ENCODE measurements at places on chromosomes 5 and 9.

- no peak for DNase-seq
Observed at GRCh38 chr5:31888564-31888963, 249.6 kb downstream of the PDZD2 start.

GRCh38 chr9:107036367-107036766 is 173.4 kb downstream of the ZNF462 start:
- DNase-seq = no peak

- DNase-seq = no peak
Observed at GRCh38 chr9:105127863-105128220, 116.6 kb upstream of the SLC44A1 start.

- no peak for DNase-seq
Observed at GRCh38 chr9:123725389-123725788, 204.5 kb downstream of the DENND1A start.

GRCh38 chr5:164746723-164747122 is 1241.3 kb downstream of the MAT2B start:
- DNase-seq = no peak

GRCh38 chr9:134168757-134169550 is 4.6 kb upstream of the RNU6ATAC start:
- no peak for DNase-seq

DNA sequence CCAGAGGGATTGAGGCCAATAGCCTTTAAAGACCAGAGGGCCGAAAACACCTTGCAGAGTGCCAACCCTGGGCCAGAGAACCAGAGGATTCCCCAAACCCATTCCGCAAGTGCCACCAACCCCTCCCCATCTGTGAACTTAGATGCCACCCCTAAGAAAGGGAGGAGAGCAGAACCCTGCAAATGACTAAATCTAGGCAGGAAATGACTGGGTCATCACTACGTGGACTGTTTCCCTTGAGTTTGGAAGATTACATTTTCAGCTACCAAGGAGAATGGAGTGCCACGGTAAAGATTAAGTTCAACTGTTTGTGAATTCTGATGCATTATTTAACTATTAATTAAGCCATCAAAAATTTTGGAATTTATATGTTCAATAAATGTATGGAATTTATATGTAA is 142.8 kb downstream of the ENC1 start:
- DNase-seq = no peak

DNA sequence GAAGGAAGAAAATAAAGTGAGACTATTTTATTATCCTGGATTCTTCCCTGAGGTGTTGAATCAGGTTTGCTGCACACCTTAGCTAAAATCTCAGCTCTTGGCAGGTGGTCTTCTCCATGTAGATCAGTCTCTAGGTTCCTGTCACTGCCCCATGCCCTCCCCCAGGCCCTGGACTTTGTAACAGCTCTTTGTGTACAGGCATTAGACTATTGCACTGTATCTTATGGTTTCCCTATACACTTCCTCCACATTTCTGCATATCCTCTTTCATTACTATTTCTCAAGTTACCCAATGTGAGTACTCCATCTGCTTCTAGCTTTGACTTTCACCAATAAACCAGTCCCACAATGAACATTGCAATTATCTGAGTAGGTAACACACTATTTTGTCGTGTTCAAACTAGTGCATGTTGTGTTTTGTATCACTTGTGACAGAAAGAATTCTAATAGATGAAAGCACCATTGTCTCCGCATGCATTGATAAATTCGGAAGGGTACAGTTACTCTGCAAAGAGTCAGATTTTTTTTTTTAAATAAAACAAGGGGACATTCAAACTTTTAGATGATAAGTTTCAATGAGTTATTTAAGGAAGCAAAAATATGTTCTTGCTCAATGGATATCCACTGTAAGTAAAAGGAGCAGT is 1348.7 kb upstream of the C9orf72 start:
- no peak for DNase-seq

- no peak for DNase-seq
Observed at GRCh38 chr9:27800159-27800558, 226.9 kb upstream of the C9orf72 start.

GRCh38 chr9:20191228-20191840 is 402.5 kb upstream of the SLC24A2 start:
- DNase-seq = no peak

- DNase-seq = no peak
Observed at GRCh38 chr5:68066277-68066955, 149.1 kb upstream of the PIK3R1 start.

DNA sequence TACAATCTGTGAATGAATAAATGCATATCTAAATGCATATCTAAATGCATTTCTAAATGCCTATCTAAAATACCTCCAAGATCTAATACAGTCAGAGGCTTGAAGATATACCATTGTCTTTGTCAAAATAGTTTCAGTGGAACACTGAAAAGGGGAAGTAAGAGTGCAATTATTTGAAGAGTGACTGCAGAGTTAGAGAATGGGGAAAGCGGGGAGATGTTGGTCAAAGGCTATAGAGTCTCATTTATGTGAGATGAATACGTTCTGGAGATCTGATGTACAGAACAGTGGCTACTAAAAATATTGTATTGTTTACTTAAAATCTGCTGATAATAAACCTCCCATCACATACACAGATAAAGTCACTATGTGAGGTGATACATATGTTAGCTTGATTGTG is 1126.2 kb upstream of the CDH9 start:
- no peak for DNase-seq

DNA sequence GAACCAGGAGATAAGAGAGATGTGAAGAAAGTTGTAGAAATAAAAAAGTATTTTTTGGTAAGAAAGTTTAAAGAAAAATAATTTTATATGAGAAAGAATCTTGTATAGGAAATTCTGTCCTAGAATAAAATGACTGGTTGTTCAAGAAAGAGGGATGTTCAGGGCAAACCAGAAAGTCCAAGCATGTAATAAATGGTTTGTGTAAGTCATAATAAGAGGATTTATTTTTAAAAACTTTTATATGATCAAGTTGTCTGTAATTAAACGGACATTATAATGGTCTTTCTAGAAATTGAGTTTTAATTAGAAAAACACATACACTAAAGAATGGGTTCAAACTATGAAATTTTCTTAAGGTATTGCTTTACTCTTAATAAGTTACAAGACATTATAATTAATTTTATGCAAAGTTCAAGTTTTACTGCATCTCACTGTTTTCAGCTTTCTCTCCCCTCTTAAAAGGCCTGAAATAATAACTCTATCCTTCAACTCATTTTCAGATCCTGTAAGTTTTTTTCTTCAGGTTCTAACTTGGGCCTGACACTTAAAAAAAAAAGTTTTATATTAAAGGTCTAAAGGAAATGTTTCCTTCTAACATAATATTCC is 56.1 kb upstream of the ZNF300 start:
- DNase-seq = no peak

DNA sequence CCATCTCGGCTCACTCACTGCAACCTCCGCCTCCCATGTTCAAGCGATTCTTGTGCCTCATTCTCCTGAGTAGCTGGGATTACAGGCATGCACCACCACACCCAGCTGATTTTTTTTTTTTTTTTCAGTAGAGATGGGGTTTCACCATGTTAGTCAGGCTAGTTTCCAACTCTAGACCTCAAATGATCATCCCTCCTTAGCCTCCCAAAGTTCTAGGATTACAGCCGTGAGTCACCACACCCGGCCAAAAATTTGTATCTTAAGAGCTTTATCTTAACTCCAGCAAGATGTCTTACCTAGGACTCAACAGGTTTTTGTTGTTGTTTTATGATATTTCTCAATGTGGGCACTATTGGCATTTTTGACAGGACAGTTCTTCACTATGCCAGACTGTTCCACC is 27.9 kb downstream of the LYRM7 start:
- no peak for DNase-seq

GRCh38 chr5:60101573-60101972 is 208.0 kb upstream of the PDE4D start:
- no peak for DNase-seq

DNA sequence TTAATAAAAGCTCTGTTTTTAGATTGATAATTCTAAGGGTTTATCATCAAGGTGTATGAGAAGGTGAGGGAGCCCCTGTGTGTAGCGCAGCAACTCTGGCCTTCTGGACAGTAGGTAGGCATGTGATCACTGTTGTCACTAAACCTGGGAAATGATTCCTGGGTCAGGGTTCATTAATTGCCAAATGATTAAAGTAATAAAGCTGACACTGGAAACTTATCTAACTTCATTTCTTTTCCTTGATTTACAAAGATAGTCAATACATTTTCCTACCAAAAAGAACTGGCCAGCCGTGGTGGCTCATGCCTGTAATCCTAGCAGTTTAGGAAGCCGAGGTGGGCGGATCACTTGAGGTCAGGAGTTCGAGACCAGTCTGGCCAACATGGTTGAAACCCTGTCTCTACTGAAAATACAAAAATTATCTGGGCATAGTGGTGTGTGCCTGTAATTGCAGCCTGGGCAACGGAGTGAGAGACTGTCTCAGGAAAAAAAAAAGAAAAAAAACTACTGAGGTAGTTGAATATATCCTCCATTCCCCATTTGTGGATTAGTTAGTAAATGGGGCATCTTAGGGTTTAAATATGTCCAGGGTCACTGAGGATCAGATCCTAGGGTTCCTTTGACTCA is 2.4 kb downstream of the EHMT1 start:
- DNase-seq = no peak

DNA sequence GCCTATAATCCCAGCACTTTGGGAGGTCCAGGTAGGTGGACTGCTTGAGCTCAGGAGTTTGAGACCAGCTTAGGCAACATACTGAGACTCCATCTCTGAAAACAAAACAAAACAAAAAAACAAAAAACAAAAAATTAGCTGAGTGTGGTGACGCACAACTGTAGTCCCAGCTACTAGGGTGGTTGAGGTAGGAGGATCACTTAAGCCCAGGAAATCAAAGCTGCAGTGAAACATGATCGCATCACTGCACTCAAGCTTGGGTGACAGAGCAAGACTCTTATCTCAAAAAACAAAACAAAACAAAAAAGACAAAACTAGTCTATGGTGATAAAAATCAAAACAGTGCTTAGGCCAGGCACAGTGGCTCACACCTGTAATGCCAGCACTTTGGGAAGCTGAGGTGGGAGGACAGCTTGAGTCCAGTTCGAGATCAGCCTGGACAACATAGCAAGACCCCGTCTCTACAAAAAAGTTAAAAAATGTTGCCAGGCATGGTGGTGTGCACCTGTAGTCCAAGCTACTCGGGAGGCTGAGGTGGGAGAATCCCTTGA is 28.8 kb downstream of the FBXO10 start:
- no peak for DNase-seq

- DNase-seq = no peak
Observed at GRCh38 chr5:133969654-133970324, 1.4 kb upstream of the C5orf15 start.

DNA sequence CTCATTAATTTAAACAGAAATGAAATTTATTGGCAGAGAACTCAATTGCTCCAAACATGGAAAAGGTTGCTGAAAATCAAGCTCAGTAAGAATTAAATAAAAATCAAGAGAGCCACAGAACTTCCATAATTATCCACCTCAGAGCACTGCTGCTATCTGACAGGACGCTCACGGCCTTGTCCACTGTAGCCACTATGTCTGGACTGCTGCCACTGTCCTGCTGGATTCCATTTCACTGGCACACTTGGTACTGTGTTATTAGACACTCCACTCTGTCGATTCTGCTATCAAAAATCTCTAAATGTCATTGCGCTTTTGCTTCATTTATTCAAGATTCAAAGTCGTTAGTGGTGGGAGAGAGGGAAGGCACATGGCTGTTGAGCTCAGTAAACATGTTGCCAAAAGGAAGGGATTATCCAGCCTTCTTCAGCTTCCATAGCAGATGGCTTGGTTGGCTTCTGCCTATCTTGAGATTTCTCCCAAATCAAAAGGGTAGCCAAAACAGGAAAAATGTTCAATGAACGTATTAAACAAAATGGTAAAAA is 815.0 kb downstream of the CDH18 start:
- no peak for DNase-seq

DNA sequence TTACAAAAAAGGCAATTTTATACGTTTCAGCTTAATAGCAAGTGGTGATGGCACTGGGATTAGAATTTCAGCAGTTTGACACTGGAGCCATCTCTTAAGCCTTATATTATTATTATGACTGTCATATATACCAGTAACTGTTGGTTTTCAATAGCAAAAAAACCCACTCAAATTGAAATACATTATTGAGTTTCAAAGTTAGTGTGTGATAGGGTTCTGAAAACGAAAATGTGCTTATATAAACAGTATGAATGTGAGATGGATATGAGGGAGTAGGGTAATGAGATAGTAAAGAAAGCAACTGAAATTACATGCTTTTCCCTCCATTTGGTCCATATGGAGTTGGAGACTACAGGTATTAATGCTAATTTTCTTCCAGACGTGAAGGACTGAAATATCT is 68.6 kb upstream of the ACTBL2 start:
- no peak for DNase-seq

- DNase-seq = no peak
Observed at GRCh38 chr9:36609306-36609705, 36.6 kb downstream of the MELK start.

GRCh38 chr9:114221706-114222465 is 66.5 kb downstream of the COL27A1 start:
- no peak for DNase-seq

GRCh38 chr9:136482046-136482792 is 621 bp downstream of the SEC16A start:
- no peak for DNase-seq

- DNase-seq = no peak
Observed at GRCh38 chr9:106084702-106085101, 390.4 kb downstream of the TMEM38B start.

GRCh38 chr5:171609806-171610452 is 175.7 kb upstream of the SMIM23 start:
- no peak for DNase-seq

- no peak for DNase-seq
Observed at GRCh38 chr9:36936498-36936831, 97.6 kb downstream of the PAX5 start.

- DNase-seq = no peak
Observed at GRCh38 chr5:64026493-64026892, 64.2 kb upstream of the HTR1A start.

DNA sequence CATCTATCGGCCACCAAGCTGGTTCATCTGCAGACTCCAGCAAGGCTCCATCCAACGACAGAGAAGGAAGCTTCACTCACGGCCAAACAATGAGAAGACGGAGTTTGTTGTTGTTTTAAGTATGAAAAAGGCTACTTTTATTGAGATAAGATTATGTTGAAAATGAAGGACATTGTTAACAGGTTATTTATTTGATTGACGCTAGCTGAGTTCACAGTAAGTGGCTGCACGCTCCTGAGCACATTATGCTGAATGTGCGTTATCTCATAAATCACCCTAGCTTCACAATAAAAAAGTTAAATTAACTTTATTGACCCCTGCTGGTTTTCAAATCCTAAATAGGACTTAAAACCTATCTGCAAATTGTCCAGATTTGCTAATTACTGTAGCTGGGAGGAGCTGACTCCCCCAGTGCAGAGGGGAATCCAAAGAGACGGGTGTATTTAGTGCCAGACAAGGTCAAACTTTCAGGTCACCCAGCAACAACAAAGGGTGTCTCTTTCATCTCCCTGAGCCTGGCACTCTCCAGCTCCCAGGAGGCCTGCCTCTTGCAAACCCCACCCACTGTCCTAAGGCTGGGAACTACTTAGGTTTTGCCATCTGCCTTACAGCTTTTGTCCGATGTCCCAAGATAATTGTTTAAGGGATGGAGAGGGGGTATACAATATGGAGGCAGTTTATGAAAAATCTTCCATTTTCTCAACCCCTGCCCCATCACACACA is 129.2 kb downstream of the ZDHHC21 start:
- no peak for DNase-seq

Data from stimulated activated CD4-positive, alpha-beta T cell treated with anti-CD3 and anti-CD28 coated beads, Interleukin-15, amount 100 ng/mL, for 48 hours (primary cell).